NCI-H1694 treated with DMSO at 0.1 percent for 48 hours (cell line): ENCODE measurements at places on chromosomes 12 and 14.

GRCh38 chr12:79692860-79693577, 2.3 kb upstream of the PAWR start:
- no peak for DNase-seq

- DNase-seq: no peak
Observed at GRCh38 chr12:11756523-11756922, 107.0 kb downstream of the ETV6 start.

GRCh38 chr14:78028471-78028870, 141.7 kb upstream of the NRXN3 start:
- no peak for DNase-seq

DNA sequence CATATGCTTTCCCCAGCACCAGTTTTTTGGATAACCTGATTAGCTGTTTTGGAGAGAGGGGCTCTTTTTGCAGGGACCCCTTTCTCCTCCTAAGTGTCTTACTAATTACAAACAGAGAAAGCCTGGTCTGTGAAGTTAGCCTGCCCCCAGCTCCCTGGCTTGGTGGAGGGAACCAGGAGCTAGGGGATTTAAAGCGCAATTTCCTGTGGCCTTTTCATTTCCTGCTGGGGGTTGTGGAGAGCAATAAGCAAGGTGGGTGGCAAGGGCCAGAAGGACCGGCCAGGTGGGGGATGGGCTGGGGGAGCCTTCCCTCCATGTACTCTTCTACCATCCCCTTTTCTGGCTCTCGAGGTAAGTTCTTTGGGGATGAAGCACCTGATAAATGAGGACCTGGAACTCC, 4.1 kb upstream of the CISTR start:
- DNase-seq: no peak

DNA sequence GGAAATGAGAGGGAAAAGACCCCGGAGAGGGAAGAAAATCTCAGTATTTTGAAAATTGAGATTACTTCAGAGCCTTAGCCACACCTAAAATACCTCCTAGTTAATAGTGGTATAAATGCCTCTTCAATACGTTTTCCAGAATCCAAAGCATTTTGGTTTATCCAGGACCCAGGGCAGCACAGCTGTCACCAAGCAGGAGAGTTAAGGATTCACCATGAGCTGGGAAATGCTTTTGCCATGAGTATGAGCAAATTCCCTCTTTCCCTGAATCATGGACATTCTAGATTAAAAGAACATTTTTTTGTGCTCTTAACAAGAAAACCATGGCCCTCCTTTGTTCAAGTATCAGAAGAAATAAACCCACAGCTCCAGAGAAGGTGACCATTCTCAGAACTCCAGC, 21.8 kb upstream of the RTRAF start:
- no peak for DNase-seq

DNA sequence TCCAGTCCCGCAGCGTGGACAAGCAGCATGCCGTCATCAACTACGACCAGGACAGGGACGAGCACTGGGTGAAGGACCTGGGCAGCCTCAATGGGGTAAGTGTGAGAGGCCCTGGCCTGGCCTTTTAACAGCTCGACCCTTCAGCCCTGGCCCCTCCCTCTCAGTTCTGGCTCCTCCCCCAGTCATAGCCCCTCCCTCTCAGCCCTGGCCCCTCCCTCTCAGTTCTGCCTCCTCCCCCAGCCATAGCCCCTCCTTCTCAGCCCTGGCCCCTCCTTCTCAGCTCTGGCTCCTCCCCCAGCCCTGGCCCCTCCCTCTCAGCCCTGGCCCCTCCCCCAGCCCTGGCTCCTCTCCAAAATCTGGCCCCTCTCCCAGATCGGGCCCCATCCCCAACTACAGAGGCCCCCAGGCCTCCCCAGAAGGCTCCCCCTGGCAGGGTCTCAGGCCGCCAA, 11.2 kb downstream of the CEP170B start:
- no peak for DNase-seq

GRCh38 chr14:26163761-26164160, 434.1 kb downstream of the NOVA1 start:
- peak; percentile 49 for DNase-seq

DNA sequence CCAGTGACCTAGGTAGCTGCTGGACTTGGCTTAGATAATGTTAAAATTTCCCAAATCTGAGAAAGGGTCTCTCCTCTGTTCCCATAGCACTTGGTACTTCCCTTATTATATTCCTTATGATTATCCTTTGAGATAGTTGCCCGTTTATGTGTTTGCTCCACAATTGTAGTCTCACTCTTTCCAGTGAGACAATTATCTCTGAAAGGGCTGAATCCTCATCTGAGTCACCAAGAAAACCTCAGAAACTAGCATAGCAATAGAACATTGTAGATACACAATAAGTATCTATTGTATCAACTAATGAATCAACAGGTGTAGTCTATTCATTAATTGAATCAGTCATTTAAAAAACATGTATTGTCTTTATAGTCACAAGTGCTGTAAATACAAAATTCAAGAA, 119.1 kb upstream of the FAR2 start:
- DNase-seq: no peak

DNA sequence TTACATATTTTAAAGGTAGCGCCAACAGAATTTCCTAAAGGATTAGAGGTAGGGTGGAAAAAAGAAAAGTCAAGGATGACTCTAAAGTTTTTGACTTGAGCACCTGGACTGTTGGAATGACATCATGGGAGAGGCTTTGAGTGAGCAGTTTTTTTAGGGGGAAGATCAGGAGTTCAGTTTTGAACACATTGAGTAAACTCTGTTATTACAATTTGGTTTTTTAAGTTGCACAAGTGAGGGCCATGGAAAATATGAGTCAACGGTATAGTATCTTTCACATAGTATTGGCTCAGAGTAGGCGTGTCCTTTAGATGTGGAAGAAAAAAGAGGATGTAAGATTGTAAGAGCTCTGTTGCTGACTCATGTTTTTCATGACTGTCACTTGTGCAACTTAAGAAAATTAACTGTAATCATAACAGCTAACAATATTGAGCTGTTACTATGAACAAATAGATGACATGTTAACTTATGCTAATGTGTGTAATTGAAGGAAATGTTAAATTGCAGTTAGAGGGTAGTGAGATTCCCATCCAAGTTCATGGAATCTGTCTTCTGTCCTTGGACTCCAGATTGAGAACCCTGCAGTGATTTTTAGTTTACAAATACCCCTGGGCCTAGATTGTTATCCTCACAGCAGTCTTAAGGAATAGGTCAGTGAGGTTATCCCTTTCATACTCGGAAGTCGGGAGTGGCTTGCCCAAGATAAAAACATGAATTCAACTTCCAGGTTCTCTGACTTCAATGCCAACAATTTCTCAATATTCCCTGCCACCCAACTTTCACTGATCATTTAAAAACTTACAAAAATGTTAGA, 48.2 kb upstream of the ATP2B1 start:
- peak; percentile 23 for DNase-seq

DNA sequence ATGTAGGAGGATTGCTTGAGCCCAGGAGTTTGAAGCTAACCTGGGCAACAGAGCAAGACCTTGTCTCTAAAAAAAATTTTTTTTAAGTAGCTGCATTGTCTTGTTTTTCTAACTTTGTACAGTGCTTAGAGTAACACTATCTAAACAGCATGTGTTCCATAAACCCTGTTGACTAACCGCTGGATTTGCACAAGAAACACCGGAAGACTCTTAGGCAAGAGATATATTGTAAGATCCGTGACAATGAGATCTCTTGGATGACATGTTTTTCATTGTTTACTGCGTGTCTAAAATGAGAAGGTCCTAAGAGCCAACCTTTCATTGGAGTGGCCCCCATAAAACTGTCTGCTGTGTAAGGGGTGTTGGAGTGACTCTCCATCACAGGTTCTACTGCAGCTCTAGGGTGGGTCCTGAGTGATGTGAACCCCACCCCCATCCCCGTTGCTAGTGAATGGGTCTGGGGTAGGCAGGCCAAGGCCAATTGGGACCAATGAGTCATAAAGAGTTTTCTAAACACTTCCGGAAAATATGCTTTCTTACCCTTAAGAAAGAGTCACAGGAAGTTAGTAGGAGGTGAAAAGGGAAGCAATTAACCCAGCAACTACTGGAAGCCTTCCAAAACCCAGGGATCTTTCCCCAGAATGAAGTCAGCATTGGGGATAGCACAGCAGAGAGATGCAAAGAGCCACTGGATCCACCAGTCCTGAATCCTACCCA, 24.3 kb upstream of the PCNX1 start:
- no peak for DNase-seq

- DNase-seq: peak; percentile 7
Observed at GRCh38 chr12:52119398-52120254, 40.1 kb downstream of the SMIM41 start.

GRCh38 chr12:93664573-93665138, 12.5 kb upstream of the CRADD start:
- DNase-seq: no peak

- DNase-seq: no peak
Observed at GRCh38 chr14:90332271-90332584, 487 bp upstream of the NRDE2 start.

DNA sequence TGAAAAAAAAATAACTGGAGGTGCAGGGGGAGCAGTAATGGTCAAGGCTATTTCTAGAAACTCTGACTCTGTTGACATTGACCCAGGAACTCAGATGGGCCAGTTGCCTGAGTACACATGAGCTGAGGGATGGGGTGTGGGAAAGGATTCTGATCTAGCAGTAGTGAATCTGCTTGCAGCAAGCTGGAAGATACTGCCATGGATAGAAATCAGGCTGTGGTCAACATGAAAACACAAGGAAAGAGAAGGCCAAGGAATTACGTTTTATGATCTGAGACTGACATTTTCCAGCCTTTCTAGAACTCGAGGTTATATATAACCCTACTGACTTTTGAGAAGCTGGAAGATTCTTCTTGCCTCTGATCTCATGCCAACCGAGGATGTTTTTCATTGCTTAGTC, 90.0 kb downstream of the ANO6 start:
- no peak for DNase-seq

DNA sequence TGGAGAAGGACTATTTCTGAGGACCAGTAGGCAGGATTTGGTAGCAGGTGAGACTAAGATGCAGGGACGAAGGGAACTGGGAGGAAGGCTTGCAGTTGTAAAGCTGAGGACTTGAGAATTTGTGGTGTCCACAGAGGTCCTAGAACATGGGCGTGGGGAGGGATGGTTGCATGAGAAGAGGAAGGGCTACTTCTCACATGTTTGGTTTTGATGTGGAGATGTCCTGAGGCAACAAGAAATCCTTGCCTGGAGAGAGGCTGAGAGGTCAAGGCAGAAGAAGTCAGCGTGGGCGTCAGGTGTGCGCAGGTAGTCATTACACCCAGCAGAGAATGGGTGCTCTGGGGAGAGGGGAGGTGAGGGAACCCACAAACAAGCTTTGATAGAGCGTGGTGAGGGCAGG, 5.7 kb upstream of the RABGGTA start:
- no peak for DNase-seq

DNA sequence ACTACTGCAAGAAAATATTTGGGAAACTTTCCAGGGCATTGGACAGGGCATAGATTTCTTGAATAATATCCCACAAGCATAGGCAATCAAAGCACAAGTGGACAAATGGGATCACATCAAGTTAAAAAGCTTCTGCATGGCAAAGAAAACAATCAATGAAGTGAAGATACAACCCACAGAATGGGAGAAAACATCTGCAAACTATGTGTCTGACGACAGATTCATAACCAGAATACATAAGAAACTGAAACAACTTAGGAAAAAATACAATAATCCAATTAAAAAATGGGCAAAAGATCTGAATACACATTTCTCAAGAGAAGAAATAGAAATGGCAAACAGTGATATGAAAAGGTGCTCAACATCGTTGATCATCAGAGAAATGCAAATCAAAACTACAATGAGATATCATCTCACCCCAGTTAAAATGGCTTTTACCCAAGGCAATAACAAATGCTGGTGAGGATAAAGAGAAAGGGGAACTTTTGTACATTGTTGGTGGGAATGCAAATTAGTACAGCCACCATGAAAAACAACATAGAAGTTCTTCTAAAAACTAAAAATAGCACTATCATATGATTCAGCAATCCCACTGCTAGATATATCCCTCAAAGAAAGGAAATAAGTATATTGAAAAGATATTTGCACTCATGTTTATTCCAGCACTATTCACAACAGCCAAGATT, 33.8 kb upstream of the ATP2B1 start:
- DNase-seq: no peak

DNA sequence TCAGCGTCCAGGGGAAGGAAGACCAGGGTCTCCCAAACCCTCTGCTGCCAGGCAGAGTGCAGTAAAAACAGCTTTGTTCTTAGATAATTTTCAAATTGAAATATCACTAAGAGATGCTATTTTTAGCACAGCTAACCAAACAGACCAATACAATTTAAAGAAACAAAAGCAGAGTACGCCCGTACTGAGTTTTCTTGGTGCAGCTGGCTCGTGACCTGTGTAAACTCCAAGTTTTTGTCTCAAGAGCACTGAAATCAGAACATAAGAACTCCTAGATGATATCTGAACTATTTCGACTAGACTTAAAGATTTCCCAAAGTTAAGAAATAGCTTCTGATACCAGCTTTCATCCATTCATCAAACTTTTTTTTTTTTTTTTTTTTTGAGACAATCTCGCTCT, 10.3 kb downstream of the ARF3 start:
- DNase-seq: no peak

DNA sequence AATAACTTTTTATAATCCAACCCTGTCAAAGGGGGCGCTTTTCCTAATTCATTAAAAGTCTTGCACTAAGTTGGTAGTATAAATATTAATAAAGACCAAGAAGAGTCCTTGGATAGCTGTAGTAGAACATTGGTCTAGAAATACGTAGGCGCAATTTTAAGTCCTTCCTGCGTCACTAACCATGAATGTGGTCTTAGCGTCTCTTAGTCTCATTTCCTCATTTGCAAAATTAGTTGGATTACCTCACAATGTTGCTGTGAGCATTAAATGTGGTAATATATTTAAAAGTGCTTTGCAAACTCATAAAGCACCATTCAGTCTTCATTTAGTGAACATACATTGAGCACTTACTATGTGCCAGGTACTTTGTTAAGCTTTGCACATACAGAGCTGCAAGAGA, 149.7 kb downstream of the AEBP2 start:
- no peak for DNase-seq

DNA sequence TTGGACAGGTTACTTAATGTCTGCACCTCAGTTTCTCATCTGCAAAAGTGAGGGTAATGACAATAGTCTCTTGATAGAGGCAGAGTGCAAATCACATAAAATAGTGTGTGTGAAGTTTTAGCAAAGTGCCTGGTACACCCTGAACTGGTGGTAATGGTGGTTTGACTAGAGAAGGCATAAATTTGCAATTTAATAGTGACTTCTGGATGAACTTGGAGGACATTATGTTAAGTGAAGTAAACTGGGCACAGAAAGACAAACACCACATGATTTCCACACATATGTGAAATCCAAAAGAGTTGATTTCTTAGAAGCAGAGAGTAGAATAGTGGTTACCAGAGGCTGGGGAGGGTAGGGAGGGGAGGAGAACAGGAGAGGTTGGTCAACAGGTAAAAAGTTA, 54.8 kb upstream of the FUT8 start:
- no peak for DNase-seq

- DNase-seq: no peak
Observed at GRCh38 chr14:73455294-73455693, 3.1 kb downstream of the NUMB start.

DNA sequence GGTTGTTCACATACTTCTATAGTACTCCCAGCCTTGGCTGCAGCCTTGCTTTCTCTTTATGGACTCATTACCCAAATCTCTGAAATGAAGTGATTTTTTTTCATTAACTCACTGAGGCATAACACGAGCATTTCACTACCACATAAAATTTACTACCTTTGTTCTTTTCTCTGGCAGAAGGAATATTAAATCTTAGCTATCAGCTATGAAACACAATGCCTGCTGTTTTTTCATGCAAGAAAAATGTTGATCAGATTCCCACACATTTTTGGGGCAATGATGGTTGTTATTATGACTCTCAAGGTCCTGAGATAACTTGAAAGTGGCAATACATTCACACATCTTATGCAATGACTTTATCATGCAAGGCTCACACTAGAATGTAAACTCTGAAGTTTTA, 225.3 kb upstream of the ATP2B1 start:
- DNase-seq: no peak
